Suppressor macrophage (primary cell): ENCODE measurements at places on chromosomes 11 and 22.
A peak's percentile ranks its signal among the peaks of the same experiment; 100 is the strongest.

DNA sequence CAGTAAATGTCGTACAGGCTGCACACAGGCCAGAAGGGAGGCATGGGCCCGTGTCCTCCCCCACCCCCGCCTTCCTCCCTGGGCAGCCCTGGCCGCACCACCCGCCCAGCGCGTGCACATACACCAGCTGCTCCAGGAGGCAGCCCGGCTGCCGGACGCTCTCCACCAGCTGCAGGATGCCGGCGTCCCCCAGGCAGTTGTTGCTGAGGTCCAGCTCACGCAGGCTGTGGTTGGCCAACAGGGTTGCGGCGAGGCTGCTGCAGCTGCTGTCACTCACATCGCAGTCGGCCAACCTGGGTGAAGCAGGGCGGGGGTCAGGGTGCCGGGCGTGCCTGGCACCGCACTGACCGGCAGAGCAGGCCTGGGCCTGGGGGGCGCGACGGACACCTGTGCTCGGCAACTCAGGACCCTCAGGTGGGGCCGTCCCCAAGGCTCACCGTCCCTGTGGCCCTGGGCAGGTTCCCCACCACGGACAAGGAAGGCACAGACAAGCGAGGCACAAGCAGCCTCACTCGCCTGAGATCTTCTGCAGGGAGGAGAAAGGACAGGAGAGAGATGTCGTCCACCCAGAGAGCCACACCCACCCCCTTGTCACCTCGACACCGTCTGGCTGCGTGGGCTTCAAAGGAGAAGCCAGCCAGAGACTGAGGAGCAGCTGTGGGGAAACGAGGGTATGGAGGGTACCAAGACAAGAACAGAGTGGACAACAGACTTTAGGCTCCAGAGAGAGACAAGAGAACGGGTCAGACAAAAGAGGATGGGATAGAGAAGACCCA lies 12.1 kb downstream of the RNH1 start:
- no peak for DNase-seq

- no peak for DNase-seq
Measured at GRCh38 chr11:96319898-96320656, 22.9 kb downstream of the MAML2 start.

DNA sequence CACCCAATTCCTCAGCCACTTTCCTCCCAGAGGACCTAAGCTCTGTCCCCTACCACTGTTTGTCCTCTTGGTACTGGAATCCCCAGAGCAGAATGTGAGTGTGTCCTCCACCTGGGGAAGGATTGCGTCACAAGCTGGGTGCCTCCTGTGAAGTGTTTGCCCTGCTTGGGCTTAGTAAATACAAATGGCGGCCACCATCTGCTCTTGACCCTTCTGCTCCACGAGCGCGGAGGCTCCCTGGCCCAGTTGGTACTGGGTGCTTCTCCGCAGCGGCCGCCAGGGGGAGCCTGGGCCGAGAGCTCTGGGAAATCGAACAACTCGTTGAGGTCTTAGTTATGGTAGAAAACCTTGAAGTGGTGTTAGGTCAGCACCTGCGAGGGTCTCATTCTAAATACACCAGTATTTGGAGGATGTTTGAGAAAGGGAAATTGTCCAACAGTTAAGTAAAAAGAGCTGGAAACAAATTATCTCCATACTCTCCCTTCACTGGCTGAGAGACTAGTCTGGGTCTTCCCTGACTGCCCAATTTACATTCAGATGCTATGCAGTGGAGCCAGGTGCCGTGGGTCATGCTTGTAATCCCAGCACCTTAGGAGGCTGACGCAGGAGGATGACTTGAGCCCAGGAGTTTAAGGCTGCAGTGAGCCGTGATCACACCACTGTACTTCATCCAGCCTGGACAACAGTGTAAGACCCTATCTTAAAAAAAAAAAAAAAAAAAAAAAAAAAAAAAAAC lies 74.6 kb upstream of the TEAD1 start:
- DNase-seq, result peak; percentile 50

- DNase-seq, result no peak
Measured at GRCh38 chr11:41377709-41378394, 81.6 kb downstream of the LRRC4C start.

DNA sequence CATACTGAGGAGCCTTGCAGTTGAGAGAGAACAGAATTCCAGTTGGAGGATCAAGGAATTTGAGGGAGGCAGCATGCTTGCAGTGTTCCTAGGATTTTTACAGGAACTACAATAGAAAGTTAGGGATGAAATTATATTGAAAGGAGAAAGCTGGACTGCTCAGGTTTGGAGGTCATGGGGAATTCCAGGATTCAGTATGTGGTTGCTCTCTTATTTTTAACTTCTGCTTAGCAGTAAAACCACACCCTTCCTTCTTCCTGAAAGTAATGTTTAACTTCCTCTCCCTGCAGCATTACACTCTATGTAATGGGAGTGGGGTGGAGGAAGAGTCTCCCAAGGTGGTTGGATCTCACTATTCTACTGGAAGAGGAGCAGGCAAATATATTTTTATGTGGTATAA lies 31.3 kb downstream of the CTNND1 start:
- DNase-seq, result peak; percentile 62

GRCh38 chr11:61639816-61640443 lies 40.3 kb upstream of the DAGLA start:
- DNase-seq, result no peak

DNA sequence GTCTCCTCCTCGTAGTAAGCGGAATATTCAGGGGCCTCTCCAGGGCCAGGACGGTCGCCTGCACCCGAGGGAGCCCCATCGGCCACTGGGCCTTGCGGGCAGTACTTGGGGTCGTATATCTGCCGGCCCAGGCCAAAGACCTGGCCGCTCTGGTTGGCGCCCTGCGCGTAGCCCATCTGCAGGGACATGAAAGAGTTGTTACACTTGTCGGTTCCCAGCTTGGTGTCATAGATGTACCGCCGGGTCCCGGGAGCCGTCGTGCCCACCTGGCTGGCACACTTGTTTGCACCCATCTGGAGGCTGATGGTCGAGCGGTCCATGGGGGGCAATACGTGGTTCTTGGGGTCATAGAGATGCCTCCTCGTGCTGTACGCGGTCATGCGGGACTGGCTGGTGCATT lies 19.4 kb upstream of the SPATA19 start:
- DNase-seq, result no peak

GRCh38 chr11:1943576-1943975 lies 3.6 kb upstream of the MRPL23 start:
- no peak for DNase-seq

DNA sequence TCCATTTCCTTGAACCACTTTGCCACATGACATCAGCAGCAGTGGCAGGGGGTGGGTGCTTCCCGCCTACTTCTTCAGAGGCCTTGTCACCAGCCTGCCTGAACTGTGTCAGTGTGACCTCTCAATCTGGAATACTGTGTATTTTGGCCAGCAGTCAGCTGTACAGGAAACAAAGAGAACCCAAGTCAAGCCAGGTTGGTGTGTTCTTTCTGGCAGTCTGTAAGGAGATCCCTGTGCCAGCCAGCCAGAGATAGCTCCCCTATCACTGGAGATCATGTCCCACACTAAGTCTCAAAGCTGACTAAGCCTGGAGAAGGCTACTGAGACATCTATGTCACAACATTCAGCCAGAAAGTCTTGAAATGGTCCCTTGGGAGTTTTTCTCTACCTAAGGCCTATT lies 142.1 kb downstream of the TRPC6 start:
- no peak for DNase-seq

- no peak for DNase-seq
Measured at GRCh38 chr11:59501931-59502330, 1.4 kb upstream of the OR4D11 start.

- DNase-seq, result peak; percentile 80
Measured at GRCh38 chr11:69670158-69670845, 4.9 kb downstream of the LTO1 start.

DNA sequence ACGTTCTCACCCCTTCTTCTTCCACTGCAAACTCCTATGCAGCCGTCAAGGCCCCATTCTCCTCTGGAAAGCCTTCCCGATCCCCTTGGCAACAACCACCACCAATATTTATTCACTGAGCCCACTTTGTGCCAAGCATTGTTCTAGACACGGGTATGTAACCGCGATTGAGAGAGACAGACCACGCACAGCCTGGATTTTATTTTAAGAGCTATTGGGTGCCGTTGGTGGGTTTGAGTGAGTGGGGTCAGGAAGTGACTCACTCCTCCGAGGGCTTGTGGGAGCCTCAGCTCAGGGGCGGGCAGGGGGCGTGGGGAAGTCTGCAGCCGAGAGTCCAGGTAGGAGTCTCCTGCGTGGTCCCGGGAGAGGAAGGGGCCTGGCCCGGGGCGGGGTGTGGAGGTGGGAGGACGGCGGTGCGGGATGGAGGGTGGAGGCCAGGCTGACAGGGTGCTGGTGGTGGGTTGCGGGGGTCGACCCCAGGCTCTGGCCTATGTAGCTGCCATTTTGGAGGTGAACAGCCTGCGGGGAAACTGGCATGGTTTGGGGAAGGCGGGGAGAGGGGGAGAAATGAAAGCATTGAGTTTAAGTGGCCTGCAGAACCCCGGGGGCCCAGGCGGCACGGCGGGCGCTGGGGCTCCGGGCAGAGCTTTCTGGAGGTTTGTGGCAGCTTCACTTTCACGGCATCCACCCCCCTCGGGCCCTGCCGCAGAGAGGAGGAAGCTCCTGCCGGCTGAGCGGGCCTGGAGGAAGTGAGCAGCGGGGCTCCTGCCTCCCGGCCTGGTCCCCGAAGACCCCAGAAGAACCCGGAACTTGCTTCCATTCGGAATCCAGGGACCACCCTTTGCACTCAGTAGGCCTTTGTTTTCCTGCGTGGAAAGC lies 547 bp downstream of the PARVG start:
- peak; percentile 75 for DNase-seq

DNA sequence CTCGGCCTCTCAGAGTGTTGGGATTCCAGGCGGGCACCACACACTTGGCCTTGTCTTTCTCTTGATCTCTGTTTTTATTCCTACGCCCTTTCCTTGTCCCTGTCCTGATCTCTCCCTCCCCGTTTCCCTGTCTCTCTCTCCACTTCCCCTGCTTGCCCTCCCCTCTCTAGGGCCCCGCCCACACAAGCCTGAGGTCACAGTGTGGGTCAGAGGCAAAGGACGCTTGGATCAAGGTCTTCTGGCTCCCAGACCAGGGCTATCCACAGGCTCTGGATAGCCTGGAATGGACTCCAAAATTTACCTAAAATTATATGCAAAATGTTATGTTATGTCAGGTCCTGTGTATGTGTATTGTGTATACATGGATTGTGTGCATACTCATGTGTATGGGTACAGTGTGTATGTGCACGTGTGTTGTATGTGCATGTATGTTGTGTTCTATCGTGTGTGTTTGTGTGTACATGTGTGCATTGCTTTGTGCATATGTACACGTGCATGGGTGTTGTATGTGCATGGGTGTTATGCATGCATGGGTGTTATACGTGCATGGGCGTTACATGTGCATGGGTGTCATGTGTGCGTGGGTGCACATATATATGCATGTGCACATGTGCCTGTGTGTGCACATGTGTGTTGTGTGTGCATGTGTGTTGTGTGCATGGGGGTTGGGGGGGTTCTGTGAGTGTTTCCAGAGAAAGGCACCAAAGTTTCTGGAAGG lies 38.3 kb downstream of the TP53I11 start:
- DNase-seq, result peak; percentile 77

DNA sequence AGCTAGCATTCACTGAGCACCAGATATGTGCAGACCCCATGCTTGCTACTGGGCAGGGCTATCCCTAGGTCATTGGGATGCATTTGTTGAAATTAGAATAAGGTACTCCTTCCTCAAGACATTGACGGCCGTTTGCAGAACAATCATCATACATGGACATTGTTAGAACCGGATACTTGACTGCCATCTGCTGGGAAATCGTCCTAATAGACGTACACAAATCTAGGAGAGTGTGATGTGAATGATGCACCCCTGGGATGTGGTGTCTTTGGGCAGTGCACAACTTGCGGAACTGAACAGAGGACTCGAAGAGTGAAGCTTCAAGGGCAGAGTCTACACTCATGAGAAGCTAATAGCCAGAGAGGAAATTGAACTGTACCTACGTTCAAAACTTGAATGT lies 35.9 kb downstream of the MYO18B start:
- DNase-seq, result peak; percentile 65

GRCh38 chr22:37752189-37753087 lies 55.3 kb upstream of the GCAT start:
- no peak for DNase-seq

GRCh38 chr22:41819257-41819656 lies 13.6 kb upstream of the SREBF2 start:
- no peak for DNase-seq

- no peak for DNase-seq
Measured at GRCh38 chr11:102192349-102193066, 82.3 kb downstream of the YAP1 start.

GRCh38 chr11:111095327-111095726 lies 150.2 kb upstream of the POU2AF2 start:
- no peak for DNase-seq

GRCh38 chr11:28140689-28141455 lies 32.7 kb downstream of the METTL15 start:
- DNase-seq, result no peak

GRCh38 chr11:85805387-85805786 lies 5.6 kb downstream of the SYTL2 start:
- no peak for DNase-seq

GRCh38 chr11:56637500-56637899 lies 4.7 kb downstream of the OR5AP2 start:
- DNase-seq, result no peak

- no peak for DNase-seq
Measured at GRCh38 chr22:35483730-35484129, 56.9 kb upstream of the RASD2 start.

DNA sequence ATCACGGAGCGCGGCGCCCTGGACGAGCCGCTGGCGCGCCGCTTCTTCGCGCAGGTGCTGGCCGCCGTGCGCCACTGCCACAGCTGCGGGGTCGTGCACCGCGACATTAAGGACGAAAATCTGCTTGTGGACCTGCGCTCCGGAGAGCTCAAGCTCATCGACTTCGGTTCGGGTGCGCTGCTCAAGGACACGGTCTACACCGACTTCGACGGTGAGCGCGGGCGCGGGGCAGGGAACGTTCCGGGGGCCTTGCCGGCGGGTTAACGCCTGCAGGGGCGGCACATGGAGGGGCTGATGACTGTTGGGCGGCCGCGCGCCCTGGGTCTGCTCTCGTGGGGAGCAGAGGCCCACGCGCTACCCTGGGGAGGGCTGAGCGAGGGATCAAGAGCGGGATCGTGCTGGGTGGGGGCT lies 1.0 kb downstream of the PIM3 start:
- DNase-seq, result no peak

DNA sequence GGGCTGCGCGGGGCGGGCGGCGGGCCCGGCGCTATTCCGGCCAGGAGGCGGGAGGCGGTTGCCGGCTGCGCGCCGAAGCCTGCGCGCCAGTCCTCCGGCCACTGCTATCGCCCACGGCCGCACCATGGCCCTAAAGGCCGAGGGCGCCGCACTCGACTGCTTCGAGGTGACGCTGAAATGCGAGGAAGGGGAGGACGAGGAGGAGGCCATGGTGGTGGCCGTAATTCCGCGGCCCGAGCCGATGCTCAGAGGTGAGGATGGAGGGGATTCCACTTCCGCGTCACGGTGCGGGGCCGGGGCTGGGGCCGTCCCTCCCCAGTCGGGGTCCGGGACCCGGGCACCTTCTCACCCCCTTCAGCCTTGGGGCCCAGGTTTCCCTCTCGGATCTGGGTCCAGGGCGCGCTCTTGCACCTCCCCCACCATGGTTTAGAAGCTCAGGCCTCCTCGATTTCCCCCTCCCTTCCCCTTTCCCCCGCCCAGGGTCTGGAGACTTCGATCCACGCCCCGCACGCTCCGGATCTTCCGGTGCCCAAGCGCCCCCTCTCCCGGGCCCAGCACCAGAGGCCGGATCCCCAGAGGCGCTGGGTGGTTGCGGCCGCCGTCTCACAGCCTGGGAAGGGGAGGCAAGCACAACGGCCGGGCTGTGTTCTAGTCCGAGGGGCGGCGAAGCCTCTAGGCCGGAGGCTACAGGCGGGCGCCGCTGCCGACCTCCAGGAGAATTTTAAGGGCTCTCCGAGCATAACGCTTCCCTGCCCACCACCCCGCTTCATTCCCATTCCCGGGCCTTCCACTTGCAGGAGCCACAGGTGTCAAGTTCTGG lies 517 bp downstream of the SPINDOC start:
- DNase-seq, result peak; percentile 34
